T-cell (primary cell): ENCODE measurements at places on chromosomes 12 and 14.

- no peak for DNase-seq
Observed at GRCh38 chr12:81252228-81252627, 174.3 kb downstream of the ACSS3 start.

GRCh38 chr14:51609251-51609954 is 42.3 kb upstream of the FRMD6 start:
- DNase-seq, result no peak

- DNase-seq, result no peak
Observed at GRCh38 chr14:61184112-61184511, 97.0 kb downstream of the TMEM30B start.

DNA sequence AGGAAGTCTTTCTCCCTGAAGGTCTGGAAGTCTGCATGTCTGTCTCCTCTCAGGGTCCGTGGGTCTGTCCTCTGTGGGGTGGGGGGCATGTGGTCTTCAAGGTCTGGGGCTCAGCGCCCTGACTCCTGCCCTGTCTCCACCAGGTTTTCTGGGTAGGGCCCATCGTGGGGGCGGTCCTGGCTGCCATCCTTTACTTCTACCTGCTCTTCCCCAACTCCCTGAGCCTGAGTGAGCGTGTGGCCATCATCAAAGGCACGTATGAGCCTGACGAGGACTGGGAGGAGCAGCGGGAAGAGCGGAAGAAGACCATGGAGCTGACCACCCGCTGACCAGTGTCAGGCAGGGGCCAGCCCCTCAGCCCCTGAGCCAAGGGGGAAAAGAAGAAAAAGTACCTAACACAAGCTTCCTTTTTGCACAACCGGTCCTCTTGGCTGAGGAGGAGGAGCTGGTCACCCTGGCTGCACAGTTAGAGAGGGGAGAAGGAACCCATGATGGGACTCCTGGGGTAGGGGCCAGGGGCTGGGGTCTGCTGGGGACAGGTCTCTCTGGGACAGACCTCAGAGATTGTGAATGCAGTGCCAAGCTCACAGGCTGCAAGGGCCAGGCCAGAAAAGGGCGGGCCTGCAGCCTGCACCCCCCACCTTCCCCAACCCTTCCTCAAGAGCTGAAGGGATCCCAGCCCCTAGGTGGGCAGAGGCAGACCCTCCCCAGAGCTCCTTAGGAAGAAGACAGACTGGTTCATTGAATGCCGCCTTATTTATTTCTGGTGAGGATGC is 3.4 kb downstream of the AQP5 start:
- no peak for DNase-seq

DNA sequence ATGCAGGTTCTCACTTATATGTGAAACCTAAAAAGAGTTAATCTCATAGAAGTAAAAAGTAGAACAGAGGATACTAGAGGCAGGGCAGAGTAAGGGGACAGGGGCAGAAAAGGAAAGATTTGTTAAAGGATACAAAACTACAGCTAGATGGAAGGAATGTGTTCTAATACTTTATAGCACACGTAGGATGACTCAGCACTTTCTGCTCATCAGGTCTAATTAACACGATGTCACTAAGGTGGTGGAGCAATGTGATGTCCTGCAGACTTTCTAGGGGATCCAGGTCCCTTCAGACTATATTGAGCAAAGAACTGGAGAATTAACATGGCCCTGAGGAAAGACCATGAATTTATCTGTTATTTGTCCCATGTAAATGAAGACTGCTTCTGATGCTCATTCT is 80.8 kb upstream of the CMKLR1 start:
- no peak for DNase-seq

DNA sequence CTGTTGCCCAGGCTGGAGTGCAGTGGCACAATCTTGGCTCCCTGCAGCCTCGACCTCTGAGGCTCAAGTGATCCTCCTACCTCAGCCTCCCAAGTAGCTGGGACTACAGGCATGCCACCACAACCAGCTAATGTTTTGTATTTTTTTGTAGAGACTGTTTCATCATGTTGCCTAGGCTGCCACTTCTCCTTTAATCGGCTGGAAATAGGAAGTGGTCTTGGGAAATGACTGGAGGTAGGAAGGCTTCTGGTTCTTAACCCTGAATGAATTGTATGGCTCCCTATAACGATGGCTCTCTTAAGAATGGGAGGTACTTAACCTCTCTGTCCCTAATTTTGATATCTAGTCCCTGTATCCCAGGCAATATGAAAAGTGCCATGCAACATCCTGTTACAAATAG is 113.9 kb upstream of the USP15 start:
- no peak for DNase-seq

- DNase-seq, result no peak
Observed at GRCh38 chr12:58901664-58902063, 18.6 kb downstream of the LRIG3 start.

- no peak for DNase-seq
Observed at GRCh38 chr14:20332431-20332787, 670 bp downstream of the CCNB1IP1 start.

DNA sequence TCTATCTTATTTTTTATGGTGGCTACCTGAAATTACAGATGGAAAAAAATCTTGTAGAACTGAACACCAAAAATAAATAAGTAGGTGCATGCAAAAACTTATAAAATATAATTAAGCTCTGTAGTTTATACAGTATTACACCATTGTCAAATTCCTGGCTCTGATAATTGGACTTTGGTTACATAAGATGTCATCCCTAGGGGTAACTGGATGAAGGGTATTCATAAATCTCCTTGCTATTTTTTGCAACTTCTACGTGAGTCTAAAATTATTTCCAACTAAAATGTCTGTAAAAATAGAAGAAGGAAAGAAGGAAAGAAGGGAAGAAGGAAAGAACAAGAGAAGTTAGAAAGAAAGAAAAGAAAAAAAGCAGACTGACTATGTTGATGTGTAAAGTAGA is 716.6 kb downstream of the BCL11B start:
- no peak for DNase-seq

GRCh38 chr12:132186208-132186856 is 42.1 kb downstream of the NOC4L start:
- DNase-seq, result no peak

DNA sequence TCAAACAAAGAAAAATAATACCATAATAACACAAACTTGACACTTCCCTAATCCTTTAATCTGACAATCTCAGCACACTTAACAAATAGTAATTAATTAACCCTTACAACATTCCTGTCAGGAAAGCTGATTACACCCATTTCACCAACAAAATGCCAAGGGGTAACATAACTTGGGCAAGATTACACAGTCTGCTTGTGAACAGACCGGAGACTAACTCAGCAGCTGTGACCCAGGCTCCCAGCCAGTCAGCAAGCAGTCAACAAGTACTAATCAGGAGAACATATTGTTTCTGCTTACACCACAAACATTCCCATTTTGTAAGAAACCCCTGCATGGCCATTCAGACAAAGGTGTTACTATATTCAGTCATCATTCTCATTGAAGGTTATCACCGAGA is 592.5 kb upstream of the FLRT2 start:
- no peak for DNase-seq

- no peak for DNase-seq
Observed at GRCh38 chr12:127192391-127192790, 1074.6 kb upstream of the TMEM132C start.

GRCh38 chr14:44830371-44830770 is 131.4 kb downstream of the KLHL28 start:
- no peak for DNase-seq

DNA sequence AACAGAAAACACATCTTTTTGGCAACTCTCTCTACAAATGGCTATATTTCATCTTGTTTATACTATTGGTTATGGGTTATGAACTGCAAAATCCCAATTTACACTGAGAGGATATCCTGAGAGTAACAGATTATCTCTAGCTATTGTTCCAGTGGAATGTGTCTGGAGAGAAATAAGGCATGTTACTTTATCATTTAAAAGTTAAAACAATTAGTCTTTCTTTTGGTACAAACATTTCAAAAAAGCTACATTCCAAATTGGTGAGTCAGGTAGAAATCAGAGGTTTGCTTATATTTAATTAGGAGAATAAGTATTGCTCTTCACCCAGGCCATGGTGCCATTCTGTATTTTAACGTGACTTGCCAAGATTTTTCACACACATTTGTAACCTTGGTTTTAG is 411.6 kb downstream of the CCER1 start:
- DNase-seq, result no peak

DNA sequence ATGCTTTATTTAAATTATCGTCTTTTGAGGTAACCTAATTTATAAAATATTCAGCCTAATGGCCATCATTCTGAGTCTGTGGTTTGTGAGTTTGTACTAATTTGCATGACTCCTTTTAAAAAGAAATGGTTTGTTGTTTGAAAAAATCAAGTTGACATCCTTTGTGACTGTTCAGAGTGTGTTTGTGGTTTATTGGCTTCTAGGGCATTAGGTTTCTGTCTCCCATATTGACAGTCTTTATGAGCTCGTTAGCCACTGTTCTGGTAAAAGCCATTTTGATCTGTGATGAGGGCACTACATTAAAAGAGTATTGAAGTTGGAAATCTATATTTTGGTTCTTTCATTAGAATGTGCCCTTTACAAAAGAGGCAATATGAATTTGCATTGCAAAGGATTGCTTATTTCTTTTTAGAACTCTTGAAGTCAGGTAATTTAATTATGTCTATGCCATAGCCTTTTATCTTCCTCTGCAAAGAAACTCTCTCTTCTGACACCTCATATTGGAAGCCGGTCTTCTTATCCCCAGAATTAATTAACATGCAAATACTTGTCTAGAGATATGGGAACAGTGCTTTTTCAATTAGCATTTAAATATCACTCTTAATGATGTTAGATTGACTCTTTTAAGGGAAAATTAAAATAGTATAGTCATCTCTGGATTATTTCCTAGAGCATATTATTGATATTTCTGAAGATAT is 95.0 kb downstream of the CRADD start:
- DNase-seq, result no peak

GRCh38 chr14:54503486-54503885 is 6.2 kb upstream of the CGRRF1 start:
- no peak for DNase-seq

DNA sequence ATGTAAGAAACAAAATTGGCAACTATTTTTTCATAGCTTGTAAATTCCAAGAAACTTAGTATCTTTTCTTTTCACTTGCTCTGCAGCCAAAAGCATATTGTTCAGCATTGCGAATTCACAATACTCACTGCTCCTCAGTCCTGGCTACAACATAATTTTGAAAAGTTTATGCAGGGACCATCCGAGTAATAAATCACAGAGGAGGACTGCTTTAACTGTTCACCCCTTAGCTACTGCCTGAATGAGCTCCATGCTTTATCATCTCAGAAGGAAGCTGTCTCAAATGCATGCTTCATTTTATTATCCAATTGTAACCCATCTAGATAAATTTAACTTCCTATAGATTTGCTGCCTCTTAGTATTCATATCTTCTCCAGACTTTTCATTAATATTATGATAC is 827.8 kb downstream of the DIO2 start:
- DNase-seq, result no peak

DNA sequence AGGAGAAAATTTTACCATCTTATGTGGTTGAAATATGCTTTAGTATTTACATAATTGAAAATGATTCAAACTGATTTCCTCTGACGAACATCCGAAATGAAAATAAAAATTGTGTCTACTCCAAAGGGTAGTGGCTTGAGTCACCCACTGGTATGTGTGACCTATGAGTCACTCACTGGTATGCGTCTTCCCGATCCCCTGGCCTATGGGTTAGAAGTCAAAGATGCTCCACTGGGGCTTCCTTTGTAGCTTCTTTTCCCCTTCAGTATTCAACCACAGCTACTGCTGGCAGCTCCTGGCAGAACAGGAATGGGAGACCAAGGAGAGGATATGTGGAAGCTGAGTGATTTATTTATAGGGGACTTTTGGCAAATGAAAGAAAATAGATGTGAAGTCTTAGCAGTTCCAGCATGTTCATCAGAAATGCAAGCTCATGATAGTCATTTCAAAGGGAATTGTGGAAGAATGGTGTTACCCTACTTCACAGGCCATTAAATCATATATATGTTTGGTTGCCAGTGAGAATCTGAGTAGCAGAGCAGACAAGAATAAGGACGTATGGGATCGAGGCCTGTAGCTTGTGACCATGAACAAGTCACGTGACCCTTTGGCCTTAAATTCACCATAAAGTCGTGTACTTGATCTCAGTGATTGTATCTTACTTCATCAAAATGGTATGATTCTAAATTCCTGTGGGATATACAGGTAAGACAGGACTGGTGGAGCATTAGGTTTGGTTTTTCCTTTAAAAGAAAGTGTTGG is 108.3 kb downstream of the CRADD start:
- DNase-seq, result no peak

DNA sequence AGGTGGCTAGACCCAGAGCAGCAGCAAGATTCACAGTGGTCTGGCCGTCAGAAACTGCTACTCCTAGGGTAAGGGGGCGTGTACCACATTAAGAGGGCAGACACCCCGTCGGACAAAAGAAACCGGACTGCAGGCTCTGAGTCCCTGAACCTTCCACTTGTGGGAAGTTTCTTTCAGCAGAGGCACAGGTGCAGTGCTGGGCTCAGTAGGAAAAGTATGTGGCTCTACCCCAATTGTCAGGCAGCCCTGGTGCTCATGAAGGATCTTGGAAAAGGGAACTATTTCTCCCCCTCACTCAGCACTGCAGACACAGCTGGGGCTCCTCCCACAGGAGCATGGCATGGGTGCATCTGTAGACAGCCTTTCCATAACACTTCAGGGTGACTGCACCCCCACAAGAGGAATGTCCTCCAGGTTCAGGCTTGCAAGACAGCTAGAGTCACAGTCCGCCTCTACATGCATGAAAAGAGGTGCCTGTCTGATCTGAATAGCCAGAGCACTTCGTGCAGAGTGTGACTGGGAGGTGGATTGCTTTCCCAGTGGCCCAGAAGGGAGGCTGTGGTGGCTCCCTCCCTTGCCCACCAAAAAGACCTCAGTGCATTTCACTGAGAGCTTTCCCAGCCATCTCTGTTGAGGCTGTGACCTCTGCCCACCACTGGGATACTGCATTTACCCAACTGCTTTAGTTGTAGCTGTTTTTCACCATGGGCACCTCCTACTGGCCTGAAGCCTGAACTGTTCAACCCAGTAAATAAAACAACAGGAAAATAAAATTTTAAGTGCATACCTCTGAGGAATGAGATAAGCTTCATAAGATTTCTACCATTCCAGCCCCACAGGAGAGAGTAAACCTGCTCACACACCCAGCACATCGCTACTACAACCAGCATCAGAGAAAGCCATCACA is 14.2 kb downstream of the CEP128 start:
- DNase-seq, result no peak
